ENCODE measurements at places on chromosomes 6 and 20. TPM values are rescaled to one million over a fixed set of nuclear protein-coding genes. Genes with fewer than 3 reads are reported as not detected.

GRCh38 chr6:14102383-14102782, 15.2 kb upstream of the CD83 start:
- no peak for DNase-seq

DNA sequence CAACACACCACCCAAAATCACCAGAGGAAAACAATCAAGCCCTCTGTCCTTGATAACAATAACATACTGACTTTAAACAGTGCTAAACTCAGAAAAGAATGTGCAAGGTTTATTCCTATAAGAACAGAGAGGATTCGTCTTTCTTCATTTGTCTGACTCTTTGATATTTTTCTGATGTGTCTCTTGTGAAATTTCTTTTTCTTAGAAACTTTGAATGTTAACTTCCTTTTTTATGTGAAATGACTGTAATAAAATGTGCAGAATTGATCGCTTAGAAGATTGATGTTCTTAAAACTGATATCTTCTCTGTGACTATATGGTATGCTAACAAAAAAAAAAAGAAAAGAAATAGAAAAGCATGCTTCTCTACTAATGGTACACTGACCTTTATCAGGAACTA, 947.4 kb upstream of the CITED2 start:
- DNase-seq = no peak

The PLCB4 gene
- 1.3 TPM for total RNA-seq

The TMEM14A gene
- total RNA-seq = 29.8 TPM

DNA sequence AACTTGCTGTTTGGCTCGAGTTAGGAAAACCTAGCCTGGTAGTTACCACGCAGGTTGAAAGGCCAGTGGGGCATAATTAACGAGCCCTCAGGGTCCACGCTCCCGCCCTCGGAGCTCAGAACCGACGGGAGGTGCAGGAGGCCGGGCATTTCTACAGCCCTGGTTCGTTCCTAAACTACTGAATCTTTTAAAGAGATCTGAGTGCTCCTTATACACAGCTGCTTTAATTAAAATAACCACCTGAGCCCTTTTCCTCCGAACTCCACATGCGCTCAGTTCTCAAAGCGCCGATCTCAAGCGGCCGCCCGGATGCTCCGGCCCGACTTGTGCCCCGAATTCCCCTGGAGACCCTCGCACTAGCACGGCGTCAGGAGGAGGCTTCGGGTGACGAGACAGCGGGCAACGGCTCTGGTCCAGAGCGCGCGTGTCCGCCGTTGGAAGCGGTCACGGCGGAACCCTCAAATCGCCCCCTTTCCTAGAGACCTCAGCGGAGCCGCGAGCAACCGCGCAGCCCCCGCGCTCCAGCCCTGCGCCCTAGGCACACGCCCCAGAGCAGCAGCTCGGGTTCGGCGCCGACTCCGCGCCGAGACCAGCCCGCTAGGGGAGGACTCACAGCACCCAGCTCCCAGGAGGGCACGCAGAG, 397 bp downstream of the WDR27 start:
- no peak for DNase-seq

- DNase-seq = peak; percentile 37
Measured at GRCh38 chr6:149334201-149334600, 16.7 kb downstream of the TAB2 start.

- DNase-seq = no peak
Measured at GRCh38 chr6:165628955-165629354, 34.1 kb downstream of the PDE10A start.

DNA sequence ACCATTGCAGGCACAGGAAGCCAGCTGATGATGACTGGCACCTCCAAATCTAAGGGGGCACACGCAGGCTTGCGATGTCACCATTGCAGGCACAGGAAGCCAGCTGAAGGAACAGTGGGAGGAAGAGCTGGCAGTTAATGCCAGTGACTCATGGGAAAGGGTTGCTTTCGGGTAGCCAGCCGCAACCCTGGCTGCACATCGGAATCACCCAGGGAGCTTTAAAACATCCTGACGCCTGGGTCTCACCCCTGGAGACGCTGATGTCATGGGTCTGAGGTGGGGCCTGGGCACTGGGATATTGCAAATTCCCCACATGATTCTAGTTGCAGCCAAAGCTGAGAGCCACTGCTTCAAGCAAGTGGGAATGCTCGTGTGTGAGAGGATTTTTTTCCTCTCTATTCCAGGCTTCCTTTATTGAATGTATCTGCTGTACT, 16.1 kb upstream of the CCN6 start:
- peak; percentile 68 for DNase-seq

DNA sequence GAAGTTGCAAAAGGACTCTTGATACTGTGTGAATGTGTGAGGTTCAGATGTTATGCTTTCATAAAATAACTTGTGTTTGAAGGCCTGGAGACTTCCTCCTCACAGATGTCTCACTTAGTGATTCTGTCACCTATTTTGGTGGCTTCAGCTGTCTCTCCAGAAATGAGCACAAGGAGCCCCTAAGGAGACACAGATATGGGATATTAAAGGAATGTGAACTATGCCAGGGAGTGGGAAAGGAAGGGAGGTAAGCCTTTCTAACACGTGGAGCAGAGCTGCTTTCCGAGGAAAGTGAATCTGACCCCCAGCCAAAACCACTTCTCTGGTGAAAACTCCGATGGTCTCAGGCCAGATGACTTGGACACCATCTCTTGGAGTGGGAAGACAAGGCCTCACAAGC, 10.5 kb upstream of the FOXO3 start:
- DNase-seq = no peak

GRCh38 chr6:52598123-52598823, 21.4 kb upstream of the TRAM2 start:
- no peak for DNase-seq

- DNase-seq = peak; percentile 30
Measured at GRCh38 chr6:137313928-137314855, 95.0 kb upstream of the IFNGR1 start.

GRCh38 chr6:6596529-6597328, 8.2 kb downstream of the LY86 start:
- DNase-seq = no peak

DNA sequence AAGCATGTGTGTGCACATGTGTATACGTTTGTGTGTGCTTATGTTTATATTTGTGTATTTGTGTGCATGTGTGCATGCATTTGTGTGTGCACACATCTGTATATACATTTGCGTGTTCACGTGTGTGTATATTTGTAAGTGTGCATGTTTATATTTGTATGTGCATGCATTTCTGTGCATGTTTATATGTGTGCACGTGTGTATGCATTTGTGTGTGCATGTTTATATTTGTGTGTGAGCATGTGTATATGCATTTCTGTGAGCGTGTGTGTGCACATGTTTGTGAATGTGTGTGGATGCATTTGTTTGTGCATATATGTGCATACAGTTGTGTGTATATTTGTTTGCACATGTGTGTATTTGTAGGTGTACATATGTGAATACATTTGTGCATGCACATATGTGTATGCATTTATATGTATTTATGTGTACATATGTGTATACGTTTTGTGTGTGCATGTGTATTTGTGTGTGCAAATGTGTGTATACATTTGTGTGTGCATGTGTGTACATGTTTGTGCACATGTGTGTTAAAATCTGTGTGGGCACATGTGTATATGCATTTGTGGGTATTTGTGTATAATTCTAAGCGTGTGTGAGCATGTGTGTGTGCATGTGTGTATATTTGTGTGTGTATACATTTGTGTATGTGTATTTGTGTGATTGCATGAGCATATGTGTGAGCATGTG, 140.4 kb upstream of the AFDN start:
- no peak for DNase-seq

DNA sequence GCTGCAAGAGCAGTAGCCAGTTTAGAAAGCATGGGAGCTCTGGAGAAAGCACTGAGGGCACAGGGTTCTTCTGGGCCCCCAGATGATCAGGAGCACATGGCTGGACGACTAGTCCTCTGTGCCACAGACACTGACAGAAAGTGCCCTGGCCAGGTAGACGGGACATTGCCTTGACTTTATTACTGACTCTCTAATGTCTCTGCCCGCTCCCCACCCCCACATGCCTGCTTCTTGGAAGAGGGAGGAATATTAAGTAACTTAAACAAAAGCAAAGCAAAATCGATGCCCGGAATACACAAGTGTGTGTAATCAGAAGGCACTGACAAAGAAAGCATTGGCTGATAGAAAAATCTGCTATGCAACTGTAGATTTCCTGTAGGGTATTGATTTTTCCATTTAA, 99.3 kb downstream of the SOBP start:
- no peak for DNase-seq

GRCh38 chr20:11431621-11432020, 486.1 kb upstream of the BTBD3 start:
- DNase-seq = no peak

- DNase-seq = peak; percentile 100
Measured at GRCh38 chr20:51631011-51631950, 88.8 kb upstream of the NFATC2 start.

DNA sequence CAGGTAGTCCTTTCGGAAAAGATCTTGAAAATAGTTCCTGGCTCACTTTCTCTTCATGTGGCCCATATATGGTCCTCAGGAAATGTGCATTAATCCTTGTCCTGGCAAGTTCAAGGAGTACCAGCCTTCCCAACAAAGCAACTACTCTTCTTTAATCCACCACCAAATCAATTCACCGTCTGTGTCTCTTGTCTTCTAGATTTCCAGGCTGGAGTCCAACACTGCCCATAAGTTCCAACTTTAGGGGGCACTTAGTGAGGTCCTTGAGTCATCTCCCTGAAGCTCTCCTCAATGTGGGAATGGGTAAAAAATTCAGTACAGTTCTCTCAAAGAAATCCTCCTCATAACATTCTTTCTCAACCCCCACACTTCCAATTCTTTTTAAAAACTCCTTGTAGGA, 6.9 kb upstream of the DAAM2 start:
- no peak for DNase-seq

The RAB44 gene
- total RNA-seq = not detected

The RSPH9 gene
- 0.40 TPM for total RNA-seq

GRCh38 chr20:11719153-11719552, 198.5 kb upstream of the BTBD3 start:
- no peak for DNase-seq

The PNPLA1 gene
- not detected for total RNA-seq

DNA sequence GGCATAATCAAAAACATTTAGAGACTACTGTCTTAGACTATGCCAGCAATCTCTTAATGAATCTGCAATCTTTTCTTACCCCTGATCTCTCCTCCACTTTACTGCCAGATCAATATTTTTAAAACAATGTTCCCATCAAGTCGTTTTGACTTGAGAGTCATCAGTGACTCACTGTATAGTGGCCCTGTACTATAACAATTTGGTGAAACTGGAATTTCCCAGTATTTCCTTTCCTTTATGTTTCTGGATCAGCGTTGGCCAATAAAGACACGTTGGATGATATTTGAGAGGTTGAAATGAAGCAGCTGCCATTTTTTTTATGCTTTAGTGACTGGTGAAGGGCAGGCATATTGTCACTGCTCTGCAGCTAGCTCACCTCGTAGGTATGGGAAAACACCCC, 10.1 kb upstream of the SMIM13 start:
- no peak for DNase-seq

GRCh38 chr6:124008000-124008987, 204.6 kb downstream of the NKAIN2 start:
- DNase-seq = no peak

The CST7 gene
- not detected for total RNA-seq

- DNase-seq = no peak
Measured at GRCh38 chr6:2222275-2222842, 23.0 kb downstream of the GMDS start.

- DNase-seq = no peak
Measured at GRCh38 chr20:41143354-41143753, 6.0 kb downstream of the PLCG1 start.

DNA sequence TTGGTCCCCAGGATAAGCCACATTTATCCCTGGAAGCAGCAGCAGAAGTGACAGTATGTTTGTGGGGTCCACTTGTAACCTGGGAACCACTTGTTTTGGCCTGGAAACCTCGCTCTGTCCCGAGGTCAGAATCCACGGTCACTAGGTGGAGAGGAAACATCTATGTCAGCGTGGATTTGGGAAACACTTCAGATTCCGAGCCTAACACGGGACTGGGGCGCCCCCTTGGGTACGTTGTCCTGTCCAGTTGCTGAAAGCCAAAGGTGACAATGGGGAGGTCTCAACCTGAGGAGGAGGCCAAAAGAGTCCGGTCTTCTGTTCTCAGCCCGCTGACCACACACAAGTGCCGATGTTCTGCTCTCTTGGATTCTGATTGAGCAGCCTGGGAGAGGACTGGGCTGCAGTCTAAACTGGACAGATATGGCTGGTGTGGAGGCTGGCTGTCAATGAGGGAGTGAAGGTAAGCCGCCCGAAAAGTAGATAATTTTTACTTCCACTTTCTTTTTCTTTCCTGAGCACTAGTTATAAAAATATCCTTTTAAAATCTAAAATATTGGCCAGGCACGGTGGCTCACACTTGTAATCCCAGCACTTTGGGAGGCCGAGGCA, 4.9 kb upstream of the ZFP57 start:
- DNase-seq = no peak

The CRISP3 gene
- total RNA-seq = not detected

- DNase-seq = peak; percentile 75
Measured at GRCh38 chr6:28383235-28384142, 16.1 kb downstream of the ZSCAN12 start.

The C6orf15 gene
- total RNA-seq = not detected

The MUC22 gene
- total RNA-seq = not detected

GRCh38 chr6:132280436-132280835, 120.8 kb downstream of the MOXD1 start:
- no peak for DNase-seq

Data from pulmonary artery endothelial cell (primary cell).